ENCODE measurements at places on chromosomes 12 and 14. TPM values are rescaled to one million over a fixed set of nuclear protein-coding genes. Genes with fewer than 3 reads are reported as not detected.

PTPRO gene
- 21.4 TPM for total RNA-seq

PLEK2 gene
- total RNA-seq: 2.3 TPM

GPR137C gene
- total RNA-seq: 0.97 TPM

TSPAN19 gene
- total RNA-seq: 6.6 TPM

CLEC6A gene
- total RNA-seq: 3.4 TPM

- H3K4me3 ChIP-seq: no peak overlapping the region
- H3K36me3 ChIP-seq: peaks cover 69% of the 10 kb centered on the region
- peak; percentile 66 for DNase-seq
Measured at GRCh38 chr14:90299408-90299807, 32.3 kb downstream of the NRDE2 start.

GRCh38 chr12:132610866-132611602, 652 bp upstream of the LRCOL1 start:
- DNase-seq: no peak
- no peak overlapping the region for H3K4me3 ChIP-seq
- H3K27me3 ChIP-seq: peaks cover 47% of the 10 kb centered on the region
- peaks cover 9% of the 10 kb centered on the region for H3K4me1 ChIP-seq

- H3K4me1 ChIP-seq: no peaks in the 10 kb centered on the region
- peak within 1 kb of the TSS; percentile 30 for H3K4me3 ChIP-seq
- H3K27ac ChIP-seq: peak within 1 kb of the TSS; percentile 9
Measured at GRCh38 chr12:54984658-54985376, at the start of gene TESPA1. Gene TESPA1, minus strand, starts transcription at chr12:54984762. Its CDS starts 10,200 bp downstream, at chr12:54974562.

- no peak overlapping the region for H3K4me3 ChIP-seq
- peak overlapping the region; percentile 56 for H3K27ac ChIP-seq
- peaks cover 19% of the 10 kb centered on the region for H3K4me1 ChIP-seq
- DNase-seq: peak; percentile 61
- no peaks in the 10 kb centered on the region for H3K27me3 ChIP-seq
Measured at GRCh38 chr12:130924966-130925665, 28.6 kb upstream of the ADGRD1 start.

- no peak overlapping the region for H3K4me3 ChIP-seq
- no peaks in the 10 kb centered on the region for H3K27me3 ChIP-seq
- no peak for DNase-seq
- no peak overlapping the region for H3K27ac ChIP-seq
- H3K4me1 ChIP-seq: no peaks in the 10 kb centered on the region
Measured at GRCh38 chr12:98812225-98812624, 167.1 kb downstream of the APAF1 start.

GRCh38 chr12:126627596-126627995, 1562.4 kb downstream of the AACS start:
- no peaks in the 10 kb centered on the region for H3K4me1 ChIP-seq
- H3K4me3 ChIP-seq: no peak overlapping the region
- H3K27ac ChIP-seq: no peak overlapping the region
- H3K36me3 ChIP-seq: no peaks in the 10 kb centered on the region

DNA sequence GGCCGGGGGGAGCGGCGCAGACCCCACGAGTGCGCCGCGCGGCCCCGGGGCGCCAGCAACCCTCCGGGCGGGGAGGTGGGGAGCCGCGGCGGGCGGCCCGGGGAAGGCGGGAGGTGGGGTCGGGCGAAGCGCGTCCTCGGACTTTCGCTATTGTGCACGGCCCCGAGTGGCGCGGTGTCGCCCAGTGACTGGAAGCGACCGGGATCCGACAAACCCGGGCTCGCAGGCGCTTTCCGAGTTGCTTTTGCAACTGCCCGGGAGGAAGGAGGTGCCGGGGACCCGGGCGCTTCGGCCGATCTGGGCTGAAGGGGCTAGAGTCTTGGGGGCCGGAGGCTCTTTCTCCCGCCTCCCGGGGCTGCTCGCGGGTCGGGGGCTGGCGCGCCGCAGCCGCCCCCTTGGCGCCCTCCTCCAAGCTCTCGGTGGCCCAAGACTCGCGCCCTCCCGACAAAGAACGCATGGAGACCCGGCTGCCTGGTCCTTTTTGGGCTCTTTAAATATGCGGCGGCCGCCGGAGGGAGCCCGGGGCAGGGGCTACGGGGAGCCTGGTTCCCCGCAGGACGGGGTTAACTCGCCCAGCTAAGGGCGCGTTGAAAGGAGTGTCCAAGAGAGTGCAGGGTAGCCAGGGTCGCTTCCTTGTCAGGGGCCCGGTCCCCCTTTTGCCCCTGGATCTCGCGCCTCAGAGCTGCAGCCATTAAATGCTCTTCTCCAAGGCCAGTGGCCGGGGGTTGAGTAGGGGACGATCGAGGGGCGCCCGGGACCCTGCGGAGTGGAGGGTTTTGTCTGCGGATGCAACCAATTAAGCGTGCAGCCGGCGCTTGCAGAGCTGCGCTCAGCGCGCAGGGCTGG, 1.4 kb downstream of the HMGA2 start:
- DNase-seq: peak; percentile 48
- peaks cover 34% of the 10 kb centered on the region for H3K4me1 ChIP-seq

GRCh38 chr14:60632257-60632656, 17.0 kb downstream of the SIX1 start:
- H3K4me1 ChIP-seq: peaks cover 2% of the 10 kb centered on the region
- no peaks in the 10 kb centered on the region for H3K36me3 ChIP-seq
- H3K4me3 ChIP-seq: no peak overlapping the region
- DNase-seq: no peak

GRCh38 chr12:102977945-102978706, 20.7 kb downstream of the ASCL1 start:
- no peak overlapping the region for H3K4me3 ChIP-seq
- peaks cover 4% of the 10 kb centered on the region for H3K27me3 ChIP-seq
- H3K36me3 ChIP-seq: no peaks in the 10 kb centered on the region
- H3K27ac ChIP-seq: no peak overlapping the region
- DNase-seq: no peak

DNA sequence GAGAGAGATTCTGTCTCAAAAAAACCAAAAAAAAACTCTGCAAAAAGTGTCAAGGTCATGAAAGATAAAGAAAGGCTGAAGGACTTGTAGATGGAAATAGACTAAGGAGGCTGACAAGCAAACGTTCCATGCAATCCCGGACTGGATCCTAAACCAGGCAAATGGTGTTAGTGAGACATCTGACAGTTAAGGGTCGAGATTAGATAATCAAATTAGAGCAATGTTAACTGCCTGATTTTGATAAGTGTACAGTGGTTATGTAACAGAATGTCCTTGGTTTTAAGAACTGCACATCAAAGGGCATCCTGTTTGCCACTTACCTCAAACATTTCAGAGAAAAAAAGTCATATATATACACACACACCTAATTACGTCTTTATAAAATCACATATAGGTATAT, 3.5 kb upstream of the RAN start:
- peaks cover 5% of the 10 kb centered on the region for H3K36me3 ChIP-seq
- no peak for DNase-seq
- H3K4me1 ChIP-seq: peaks cover 9% of the 10 kb centered on the region
- H3K27ac ChIP-seq: no peak overlapping the region
- H3K27me3 ChIP-seq: no peaks in the 10 kb centered on the region
- no peak overlapping the region for H3K4me3 ChIP-seq

GRCh38 chr14:104246401-104247335, 108.3 kb downstream of the KIF26A start:
- no peak overlapping the region for H3K27ac ChIP-seq
- no peak overlapping the region for H3K4me3 ChIP-seq
- H3K4me1 ChIP-seq: no peaks in the 10 kb centered on the region

GRCh38 chr12:103742349-103742932, 98.6 kb downstream of the NT5DC3 start:
- no peaks in the 10 kb centered on the region for H3K27me3 ChIP-seq
- DNase-seq: no peak
- H3K4me1 ChIP-seq: no peaks in the 10 kb centered on the region
- H3K36me3 ChIP-seq: no peaks in the 10 kb centered on the region

GRCh38 chr14:96663076-96663475, 134.1 kb upstream of the VRK1 start:
- DNase-seq: no peak
- H3K4me3 ChIP-seq: no peak overlapping the region
- H3K27me3 ChIP-seq: peaks cover 5% of the 10 kb centered on the region
- no peaks in the 10 kb centered on the region for H3K36me3 ChIP-seq
- H3K27ac ChIP-seq: no peak overlapping the region
- no peaks in the 10 kb centered on the region for H3K4me1 ChIP-seq
